ENCODE measurements at places on chromosomes 7 and 10. TPM values are rescaled to one million over a fixed set of nuclear protein-coding genes. Genes with fewer than 3 reads are reported as not detected.
A peak's percentile ranks its signal among the peaks of the same experiment; 100 is the strongest.

GRCh38 chr7:94908323-94909178 is 1.2 kb downstream of the PPP1R9A start:
- no peak for DNase-seq

DNA sequence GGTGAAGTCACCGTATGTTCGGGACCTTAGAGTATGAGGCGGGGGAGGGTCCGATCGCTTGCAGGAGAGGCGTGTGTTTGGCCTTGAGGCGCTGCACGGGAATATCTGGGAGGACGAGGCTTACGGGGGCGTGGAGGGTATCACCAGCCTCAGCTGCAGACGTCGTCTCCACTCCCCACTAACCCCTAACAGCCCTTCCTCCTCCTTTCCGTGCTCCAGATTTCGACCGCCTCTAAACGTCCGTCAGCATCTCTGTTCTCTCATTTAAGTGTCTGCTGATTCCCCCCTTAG is 23.5 kb upstream of the ZNF12 start:
- no peak for DNase-seq

- DNase-seq, result no peak
Measured at GRCh38 chr7:128025819-128026218, 5.4 kb downstream of the LRRC4 start.

The UPK3B gene
- not detected for total RNA-seq

DNA sequence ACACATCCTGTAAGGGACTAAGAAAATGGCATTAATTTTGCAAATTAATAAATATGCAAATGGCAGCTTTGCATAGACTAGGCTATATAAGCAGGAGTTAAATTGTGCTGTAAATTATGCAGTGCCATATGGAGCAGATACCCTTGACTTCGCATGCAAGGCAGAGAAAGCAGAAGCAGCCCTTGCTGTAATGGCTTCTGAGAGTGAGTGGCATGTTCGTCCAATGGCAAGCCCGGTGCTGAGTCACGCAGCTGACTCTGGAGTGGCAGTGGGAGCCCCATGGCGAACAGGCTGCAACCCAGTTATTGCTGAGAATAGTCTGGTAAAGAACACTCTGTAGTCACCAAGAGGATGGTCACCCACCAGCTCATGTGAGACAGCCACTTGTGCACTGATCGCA is 1186.5 kb downstream of the TYW1 start:
- DNase-seq, result no peak

DNA sequence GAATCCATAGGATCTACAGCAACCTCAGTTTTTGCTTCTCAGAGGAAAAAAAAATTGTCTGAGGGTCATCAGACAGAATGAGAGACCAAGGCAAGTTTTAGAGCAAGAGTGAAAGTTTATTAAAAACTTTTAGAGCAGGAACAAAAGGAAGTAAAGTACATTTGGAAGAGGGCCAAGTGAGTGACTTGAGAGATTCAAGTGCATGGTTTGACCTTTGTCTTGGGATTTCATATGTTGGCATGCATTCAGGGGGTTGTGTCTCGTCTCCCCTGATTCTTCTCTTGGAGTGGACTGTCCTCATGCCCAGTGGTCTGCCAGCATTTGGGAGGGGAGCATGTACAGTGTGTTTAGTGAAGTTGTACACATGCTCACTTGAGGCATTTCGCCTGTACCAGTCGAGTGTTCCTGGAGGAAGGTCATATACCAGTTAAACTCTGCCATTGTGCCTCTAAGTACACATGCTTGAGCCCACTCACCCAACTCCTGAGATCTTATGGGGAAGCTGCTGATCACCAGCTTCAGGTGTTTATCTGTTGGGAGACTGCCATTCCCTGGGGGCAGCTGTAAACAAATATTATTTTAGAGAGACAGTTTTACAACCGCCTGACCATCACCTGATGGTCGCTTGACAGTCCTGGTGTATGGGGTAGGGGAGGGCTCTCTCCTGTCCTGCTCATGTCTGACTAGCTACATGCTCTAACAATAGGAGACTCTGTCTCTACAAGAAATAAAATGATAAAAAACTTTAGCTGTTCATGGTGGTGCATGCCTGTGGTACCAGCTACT is 109.4 kb downstream of the EEPD1 start:
- DNase-seq, result no peak

The IDI2 gene
- not detected for total RNA-seq

DNA sequence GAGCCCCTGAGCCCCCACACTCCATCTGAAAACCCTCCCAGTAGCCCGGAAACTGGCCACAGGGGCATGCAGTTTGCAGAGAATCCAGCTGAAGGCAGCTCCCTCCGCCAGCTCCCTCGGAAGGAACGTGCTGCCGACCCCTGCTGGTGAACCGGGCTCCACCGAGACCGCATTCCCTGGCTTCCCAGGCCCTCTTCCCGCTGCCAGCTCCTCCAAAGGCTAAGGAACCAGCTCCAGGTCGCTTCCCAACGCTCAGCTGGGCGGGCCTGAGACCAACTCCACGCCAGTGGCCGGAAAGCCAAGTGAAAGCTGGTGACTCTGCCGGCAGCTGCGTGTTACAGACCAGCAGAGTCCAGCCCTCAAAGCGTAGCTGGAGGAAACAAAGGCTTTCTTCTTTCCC is 35.8 kb downstream of the GPER1 start:
- no peak for DNase-seq

GRCh38 chr10:43606323-43607198 is at the start of gene ZNF485:
TSS of gene ZNF485 (plus strand) at chr10:43606438. CDS start at chr10:43607051, 613 bp downstream.
- DNase-seq, result peak; percentile 31

The IKZF1 gene
- not detected for total RNA-seq

GRCh38 chr10:47378606-47379444 is 5.3 kb downstream of the ZNF488 start:
- DNase-seq, result peak; percentile 30

GRCh38 chr10:56082169-56082568 is 278.9 kb downstream of the ZWINT start:
- DNase-seq, result no peak

The VAX1 gene
- not detected for total RNA-seq

DNA sequence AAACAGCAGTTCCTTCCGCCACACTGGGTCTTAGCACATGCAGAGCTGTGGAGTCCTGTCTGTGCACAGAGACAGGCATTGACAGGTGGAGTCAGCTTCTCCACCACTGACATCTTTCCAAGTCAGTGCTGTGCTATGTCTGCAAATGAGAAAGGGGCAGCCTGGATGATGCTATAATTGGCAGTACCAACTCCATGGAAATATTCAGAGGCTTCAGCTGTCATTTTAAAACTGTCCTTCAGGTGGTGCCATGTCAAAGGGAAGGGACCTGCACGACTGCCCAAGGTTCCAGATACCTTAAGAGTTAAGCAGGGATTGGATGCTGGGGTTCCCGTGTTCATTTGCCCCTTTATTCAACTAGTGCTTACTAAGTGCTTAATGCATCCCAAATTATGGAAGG is 258.0 kb upstream of the PRKCQ start:
- no peak for DNase-seq

- DNase-seq, result peak; percentile 62
Measured at GRCh38 chr10:74177140-74177677, 26.2 kb downstream of the ADK start.

- no peak for DNase-seq
Measured at GRCh38 chr10:50477287-50478203, 146.2 kb downstream of the SGMS1 start.

The CALHM3 gene
- total RNA-seq, result not detected

GRCh38 chr10:131274133-131274880 is 37.2 kb downstream of the TCERG1L start:
- DNase-seq, result no peak

All from SJSA1 (cell line).